ENCODE measurements at places on chromosomes 11 and 22.

- DNase-seq: no peak
These were observed 13.1 kb downstream of the RPS6KA4 start for GRCh38 chr11:64372021-64372420.

GRCh38 chr22:24554313-24555164 lies at the start of gene GUCD1:
Gene GUCD1 (minus strand): TSS chr22:24555138. CDS start chr22:24554991, 147 bp downstream.
- no peak for DNase-seq

DNA sequence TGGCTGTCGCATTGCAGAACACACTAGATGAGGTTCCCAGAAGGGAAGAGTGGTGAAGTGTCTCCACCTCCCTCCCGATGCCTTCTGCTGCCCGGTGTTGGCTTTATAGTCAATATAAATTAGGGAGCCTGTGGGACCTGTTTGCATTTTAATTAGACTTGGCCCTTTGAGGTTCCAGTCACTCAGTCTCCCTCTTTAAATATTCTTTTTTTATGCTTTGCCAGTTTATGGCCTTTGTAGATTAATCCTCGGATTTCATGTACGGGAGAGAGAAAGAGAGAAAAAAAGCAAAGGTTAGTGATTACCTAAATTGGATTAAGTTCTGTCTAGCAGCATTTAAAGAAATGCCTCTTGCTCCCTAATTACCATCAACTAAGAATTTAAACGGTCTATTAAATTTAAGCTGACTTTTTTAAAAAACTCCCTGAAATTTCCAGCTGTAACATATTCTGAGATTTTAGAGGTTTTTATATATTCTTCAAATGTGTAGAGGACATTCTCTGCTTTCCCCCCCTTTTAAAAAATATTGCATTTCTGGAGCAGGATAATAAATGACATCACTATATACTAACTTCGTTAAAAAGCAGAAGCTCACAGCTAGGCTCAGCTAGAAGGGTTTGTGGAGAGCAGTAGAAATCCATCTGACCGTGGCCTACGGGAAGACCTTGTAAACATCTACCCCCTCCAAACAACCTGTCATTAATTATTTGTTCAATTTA lies 84.4 kb downstream of the PRR5L start:
- no peak for DNase-seq

GRCh38 chr11:6656584-6656915 lies 941 bp upstream of the DCHS1 start:
- no peak for DNase-seq

- DNase-seq: no peak
These were observed 46.2 kb downstream of the C11orf71 start for GRCh38 chr11:114354076-114354475.

DNA sequence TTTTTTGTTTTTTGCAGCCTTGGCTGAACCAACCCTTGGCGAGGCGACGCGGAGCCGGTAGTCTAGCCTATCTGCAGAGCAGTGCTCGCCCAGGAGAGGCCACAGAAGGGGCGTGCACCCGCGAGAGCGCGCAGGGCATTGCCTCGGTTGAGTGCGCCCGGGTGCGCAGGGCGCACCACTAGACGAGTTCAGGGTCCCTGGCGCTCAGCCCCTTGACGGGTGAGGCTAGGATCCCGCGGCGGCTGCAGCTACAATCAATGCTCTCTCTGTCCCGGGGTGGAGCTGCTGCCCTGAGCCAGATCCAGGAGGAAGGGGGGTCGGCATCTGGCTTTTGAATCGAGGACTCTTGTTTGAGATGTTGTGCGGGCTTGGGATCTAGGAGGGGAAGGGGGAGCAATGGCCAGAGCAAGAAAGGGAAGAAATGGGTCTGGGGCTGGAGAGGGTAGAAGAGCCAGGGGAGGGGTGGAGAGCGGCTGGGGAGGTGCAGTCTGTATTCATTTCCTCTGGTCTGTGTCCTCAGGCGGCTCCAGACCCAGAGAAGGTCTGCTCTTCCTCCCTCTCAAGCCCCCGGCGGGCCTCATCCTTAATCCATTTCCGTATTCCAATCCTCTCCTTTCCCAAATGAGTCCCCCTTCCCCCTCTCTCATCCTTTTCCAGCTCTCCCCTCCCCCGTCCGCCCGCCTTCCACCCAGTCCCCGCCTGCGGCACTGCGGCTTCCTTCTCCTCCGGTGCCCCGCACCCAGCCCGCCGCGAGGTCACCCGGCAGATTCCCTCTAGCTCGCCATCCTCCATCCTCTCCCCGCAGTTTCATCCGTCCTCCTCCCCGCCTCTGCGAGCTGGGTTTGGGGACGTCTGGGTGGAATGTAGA lies 797 bp downstream of the THY1 start:
- no peak for DNase-seq

- no peak for DNase-seq
These were observed 327.0 kb downstream of the ETS1 start for GRCh38 chr11:128260398-128260797.

Data from left kidney (tissue), 8 donors.